ENCODE measurements at places on chromosomes 6 and 20.

DNA sequence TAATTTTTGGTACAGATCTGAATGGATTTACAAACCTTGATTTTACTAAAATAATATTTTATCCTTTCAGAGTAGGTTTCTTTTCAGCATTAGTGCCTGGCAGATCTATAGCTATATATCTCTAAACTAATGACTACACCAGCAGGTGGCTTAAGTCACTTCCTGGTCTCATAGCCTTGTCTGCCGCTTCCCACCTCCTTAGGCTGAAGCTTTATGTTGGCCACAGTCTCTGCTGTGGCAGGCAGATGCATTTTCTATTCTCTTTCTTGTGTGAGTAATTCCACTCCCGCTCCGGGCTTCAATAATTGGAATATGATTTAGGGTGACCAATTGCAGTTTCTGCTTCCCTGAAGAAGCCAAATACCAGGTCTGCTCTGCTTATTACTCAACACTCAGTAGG, 226.8 kb upstream of the HS3ST5 start:
- DNase-seq, result no peak

GRCh38 chr20:45096781-45097180, 4.1 kb downstream of the KCNS1 start:
- no peak for DNase-seq

GRCh38 chr20:3927486-3928291, 38.5 kb downstream of the PANK2 start:
- peak; percentile 71 for DNase-seq

GRCh38 chr6:163207431-163208383, 206.8 kb upstream of the QKI start:
- no peak for DNase-seq

DNA sequence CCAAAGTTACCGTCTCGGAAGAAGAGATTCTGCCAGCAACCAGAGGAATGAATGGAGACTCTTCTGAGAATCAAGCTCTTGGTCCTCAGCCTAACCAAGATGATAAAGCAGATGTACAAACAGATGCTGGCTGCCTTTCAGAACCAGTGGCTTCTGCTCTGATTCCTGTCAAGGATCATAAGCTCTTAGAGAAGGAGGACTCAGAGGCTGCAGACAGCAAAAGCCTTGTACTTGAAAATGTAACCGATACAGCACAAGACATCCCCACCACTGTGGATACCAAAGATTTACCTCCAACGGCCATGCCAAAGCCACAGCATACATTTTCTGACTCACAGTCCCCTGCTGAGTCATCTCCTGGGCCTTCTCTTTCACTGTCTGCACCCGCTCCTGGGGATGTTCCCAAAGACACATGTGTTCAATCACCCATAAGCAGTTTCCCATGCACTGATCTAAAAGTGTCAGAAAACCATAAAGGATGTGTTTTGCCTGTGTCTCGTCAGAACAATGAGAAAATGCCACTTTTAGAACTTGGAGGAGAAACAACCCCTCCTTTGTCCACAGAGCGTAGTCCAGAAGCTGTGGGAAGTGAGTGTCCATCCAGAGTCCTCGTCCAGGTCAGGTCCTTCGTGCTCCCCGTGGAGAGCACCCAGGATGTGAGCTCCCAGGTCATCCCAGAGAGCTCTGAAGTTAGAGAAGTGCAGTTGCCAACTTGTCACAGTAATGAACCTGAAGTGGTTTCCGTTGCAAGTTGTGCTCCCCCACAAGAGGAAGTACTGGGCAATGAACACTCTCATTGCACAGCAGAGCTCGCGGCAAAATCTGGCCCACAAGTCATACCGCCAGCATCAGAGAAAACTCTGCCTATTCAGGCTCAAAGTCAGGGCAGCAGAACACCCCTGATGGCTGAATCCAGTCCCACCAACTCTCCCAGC, 109.6 kb downstream of the RTN4IP1 start:
- peak; percentile 94 for DNase-seq

DNA sequence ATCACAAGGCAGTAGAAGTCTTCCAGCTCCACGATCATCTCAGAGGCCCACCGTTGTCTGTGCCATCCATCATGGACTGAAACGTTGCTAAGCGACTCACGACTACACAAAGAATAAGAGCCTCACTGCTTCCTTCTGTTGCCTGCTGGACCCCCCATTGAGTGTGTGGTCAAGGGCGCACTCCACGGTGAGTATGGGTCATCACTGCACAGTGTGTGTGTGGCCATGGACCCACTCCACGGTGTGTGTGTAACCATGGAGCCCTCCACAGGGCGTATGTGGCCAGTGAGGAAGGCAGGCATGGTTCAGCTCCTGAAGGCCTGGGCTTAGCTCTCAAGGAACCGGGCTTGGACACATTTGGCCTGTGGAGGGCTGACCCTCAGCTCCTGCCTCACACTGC, 123.4 kb upstream of the AFDN start:
- DNase-seq, result no peak

GRCh38 chr6:54574671-54575070, 266.4 kb downstream of the TINAG start:
- DNase-seq, result no peak

DNA sequence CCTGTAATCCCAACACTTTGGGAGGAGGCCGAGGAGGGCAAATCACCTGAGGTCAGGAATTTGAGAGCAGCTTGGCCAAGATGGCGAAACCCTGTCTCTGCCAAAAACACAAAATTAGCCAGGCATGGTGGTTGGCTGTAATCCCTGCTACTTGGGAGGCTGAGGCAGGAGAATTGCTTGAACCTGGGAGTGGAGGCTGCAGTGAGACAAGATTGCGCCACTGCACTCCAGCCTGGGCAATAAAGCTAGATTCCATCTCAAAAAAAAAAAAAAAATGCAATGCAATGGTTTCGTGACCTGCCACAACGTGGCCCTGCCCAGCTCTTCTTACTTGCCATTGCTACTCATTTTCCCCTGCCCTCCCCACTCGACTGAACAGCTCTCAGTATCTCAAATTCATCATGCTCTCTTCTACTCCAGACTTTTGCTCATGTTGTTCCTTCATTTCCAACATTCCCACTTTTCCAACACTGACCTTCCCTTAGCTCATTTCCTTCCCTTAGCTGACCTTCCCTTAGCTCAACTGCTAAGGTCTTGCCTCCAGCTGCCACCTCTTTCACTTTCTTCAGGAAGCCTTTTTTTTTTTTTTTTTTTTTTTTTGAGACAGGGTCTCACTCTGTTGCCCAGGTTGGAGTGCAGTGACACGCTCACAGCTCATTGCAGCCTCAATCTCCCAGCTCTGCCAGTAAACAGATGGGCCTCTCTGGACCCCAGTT, 2.1 kb upstream of the MTHFD1L start:
- no peak for DNase-seq

GRCh38 chr6:117264369-117264691, 1.0 kb upstream of the VGLL2 start:
- no peak for DNase-seq

- peak; percentile 79 for DNase-seq
Measured at GRCh38 chr6:54010340-54011276, 100.6 kb upstream of the MLIP start.

- DNase-seq, result no peak
Measured at GRCh38 chr6:115902436-115902835, 158.3 kb downstream of the FRK start.

- no peak for DNase-seq
Measured at GRCh38 chr6:46989398-46989797, 52.7 kb downstream of the ADGRF1 start.

DNA sequence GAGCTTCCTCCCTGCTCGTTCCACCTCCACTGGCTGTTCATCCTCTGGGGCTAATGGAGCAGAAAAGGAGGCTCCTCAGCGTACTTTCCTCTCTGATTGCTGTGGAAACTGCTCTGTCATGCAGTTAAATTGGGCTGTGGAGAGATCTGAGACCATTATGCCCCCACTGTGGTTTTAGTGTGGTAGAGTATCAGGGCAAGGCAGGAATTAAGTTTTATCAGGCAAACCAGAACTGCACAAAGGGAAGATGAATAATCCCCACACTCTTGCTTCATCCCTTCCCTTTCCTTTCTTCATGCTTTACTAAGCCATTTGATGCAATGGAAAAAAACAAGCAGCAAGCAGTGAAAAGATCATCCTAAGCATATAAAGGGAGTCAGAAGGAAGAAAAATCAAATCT, 11.9 kb upstream of the ME1 start:
- DNase-seq, result peak; percentile 45

GRCh38 chr20:62524505-62524911, 48.7 kb upstream of the GATA5 start:
- no peak for DNase-seq

DNA sequence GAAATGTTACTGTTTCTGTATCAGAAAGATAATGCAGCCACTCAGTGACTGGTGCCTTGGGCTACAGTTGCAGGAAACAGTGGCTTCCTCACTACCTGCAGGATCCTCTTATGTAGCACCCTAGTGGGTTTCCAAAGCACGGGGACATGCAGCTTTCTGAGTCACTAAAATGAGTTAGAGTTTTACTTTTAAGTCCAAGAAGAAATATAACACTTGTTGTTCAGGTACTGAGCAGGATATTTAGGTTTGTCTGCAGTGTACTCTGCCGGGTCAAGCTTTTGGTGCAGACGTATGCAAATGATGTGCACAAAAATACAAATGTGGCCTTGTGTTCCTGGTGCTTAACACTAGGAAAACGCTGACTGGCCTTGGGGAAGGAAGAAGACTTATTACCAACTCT, 22.0 kb downstream of the ACSS1 start:
- no peak for DNase-seq

DNA sequence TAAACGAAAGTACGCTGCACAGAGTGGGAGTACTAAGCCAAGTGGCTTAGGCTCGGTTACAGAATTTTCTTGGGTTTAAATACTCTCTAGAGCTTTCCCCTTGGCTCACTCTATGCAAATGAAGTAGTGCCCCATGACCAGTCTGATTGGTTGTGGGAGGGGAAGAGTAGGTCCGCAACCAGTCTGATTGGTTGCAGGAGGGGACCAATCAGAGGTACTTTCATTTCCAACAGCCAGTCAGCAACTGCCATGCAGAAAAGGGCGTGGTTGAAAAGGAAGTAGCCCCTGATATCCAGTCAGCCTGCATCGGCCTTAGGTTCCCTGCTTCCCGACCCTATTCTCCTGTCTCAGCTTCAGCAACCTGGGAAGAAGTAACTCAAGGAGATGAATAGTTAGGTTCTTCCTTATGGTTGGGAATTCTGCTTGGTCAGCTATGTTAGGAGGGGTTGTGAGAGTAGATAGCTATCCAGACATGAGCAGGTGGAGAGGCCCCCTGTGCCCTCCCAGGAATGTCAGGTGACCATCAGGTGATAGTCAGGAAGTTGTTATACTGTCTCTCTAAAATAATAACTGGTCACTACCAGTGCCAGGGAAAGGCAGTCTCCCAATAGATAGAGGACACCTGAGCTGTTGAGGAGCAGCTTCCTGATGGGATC, 57.4 kb downstream of the FARS2 start:
- DNase-seq, result no peak

- DNase-seq, result no peak
Measured at GRCh38 chr6:140816681-140817080, 1316.0 kb upstream of the GJE1 start.

DNA sequence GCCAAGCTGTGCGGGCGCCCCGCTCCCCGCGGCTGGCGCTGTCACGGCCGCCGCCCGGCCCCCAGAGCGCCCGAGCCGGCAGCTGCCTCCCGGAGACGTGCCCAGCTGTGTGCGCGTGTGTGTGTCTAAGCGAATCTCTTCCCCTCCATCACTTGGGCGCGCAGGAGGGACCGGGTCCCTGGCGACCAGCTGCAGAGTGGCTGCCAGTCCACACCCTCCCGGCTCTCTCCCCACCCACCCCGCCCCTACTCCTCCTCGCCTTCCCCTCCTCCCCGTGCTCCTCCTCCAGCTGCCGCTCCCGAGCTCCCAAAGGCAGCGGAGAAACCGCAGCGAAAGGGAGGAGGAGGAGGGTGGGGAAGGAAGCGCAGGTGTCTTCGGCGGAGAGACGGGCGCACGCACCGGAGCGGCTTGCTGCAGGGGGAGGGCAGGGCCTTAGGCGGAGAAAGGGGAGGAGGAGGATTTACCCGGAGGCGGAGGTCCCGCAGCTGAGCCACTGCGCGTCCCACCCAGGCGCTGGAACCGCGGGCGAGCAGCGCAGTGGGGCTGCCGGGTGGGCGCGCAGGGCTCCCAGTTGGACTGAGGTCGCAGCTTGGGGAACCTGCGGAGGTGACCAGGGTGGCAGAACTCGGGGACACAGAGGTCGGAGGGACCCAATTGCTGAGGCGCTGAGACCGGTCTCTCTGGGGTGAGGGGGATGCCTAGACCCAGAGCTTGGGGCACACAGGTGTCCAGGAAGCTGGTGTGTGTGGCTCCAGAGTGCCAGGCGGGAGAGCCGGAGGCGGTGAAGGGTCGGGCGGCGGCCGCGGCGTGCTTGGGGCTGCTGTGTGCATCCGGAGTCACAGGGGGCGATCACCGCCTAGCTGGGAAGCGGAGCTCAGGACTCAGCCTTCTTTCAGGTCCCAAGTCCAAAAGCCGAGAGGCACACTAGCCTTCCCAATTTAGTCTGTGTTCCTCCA, at the start of gene HS3ST5:
TSS of gene HS3ST5 (minus strand) at position 198 of the 956 bp plus-strand sequence. CDS start 280,178 bp downstream, outside the sequence.
- no peak for DNase-seq

DNA sequence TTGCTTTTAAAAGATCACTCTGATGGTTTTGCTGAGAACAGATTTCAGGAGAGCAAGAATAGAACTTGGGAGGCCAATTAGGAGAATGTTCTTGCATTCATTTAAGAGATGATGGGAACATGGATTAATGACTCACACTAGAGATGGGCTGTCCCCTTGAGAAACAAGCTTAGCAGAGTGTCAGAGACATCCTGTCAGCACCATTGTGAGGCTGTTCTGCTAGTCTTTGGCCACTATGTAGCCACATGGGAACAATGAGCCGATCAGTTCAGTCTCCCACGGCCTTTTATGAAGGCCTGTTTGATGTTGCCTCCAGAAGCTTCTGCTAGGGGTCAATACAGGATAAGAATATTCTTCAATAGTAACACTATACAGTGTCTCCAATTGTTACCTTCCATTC, 113.0 kb upstream of the EYA4 start:
- no peak for DNase-seq

GRCh38 chr6:52077180-52077884, 10.1 kb downstream of the PKHD1 start:
- DNase-seq, result no peak

DNA sequence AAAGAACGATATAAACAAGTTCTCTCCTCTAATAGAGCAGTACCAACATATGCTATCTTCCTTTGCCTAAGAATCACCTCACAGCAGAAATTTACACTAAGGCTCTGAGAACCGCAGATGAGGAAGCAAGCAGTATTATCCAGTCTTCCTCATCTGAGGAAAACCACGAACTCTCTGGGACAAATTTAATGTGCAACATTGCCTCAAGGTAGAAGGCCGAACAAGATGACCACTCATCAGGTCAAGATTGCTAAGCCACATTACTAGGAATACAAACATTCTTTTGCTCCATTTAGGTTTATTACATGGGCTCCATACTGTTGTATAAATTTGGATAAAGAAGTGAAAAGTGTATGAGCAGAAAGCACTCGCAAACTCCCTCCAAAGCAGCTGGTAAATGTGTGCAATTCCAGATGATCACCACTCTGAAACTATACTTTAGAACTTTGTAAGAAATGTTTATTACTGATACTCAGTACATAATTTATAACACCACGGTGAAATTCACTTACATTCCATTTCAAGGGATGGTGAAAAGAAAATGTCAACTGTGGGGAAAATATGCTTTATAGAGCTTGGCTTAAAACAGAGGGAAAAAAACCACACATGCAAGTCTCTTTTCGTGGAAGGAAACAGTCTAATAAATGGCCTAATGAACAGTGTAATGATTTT, 398.4 kb downstream of the BTBD9 start:
- no peak for DNase-seq

GRCh38 chr6:73079978-73080377, 145.3 kb downstream of the KHDC1L start:
- peak; percentile 2 for DNase-seq

Data from choroid plexus epithelial cell (primary cell).